ENCODE measurements at places on chromosomes 5 and 9.

- peak; percentile 4 for DNase-seq
Observed at GRCh38 chr9:114008667-114009410, 69.3 kb downstream of the AMBP start.

GRCh38 chr5:123916345-123917121 lies 404.6 kb downstream of the CSNK1G3 start:
- DNase-seq = no peak

- no peak for DNase-seq
Observed at GRCh38 chr9:17135295-17136160, 688 bp downstream of the CNTLN start.

- DNase-seq = no peak
Observed at GRCh38 chr9:86413971-86414880, 60.0 kb upstream of the TUT7 start.

DNA sequence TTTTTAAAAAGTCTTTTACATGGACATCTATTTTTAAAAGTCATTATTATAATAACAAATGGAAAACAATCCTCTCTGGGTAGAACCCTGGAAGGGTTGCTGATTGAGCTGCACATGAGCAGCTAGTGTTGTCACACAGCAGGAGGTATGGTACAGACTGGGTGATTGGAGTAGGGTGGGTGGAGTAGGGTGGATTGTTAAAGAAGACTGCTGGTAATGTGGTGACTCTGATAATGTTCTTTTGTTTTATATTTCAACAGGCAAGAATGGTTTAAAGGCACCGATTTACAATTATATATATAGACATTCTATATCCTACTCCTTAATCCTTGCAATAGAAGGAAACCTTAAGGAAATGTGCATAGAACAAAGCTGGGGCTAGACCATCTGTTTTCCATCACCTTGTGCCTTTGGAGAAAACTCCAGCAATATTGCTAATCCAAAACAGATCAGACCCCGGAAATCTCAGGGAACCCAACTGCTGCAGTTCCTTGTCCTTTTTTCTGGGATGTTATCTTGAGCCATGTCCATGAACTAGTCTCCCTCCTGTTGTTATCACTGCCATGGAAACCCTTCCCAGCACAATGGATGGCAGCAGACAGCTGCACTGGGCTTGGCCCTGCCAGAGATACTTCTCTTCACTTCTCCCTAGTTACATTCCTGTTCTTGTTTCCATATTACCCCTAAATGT lies 129.7 kb downstream of the YIPF5 start:
- DNase-seq = no peak

DNA sequence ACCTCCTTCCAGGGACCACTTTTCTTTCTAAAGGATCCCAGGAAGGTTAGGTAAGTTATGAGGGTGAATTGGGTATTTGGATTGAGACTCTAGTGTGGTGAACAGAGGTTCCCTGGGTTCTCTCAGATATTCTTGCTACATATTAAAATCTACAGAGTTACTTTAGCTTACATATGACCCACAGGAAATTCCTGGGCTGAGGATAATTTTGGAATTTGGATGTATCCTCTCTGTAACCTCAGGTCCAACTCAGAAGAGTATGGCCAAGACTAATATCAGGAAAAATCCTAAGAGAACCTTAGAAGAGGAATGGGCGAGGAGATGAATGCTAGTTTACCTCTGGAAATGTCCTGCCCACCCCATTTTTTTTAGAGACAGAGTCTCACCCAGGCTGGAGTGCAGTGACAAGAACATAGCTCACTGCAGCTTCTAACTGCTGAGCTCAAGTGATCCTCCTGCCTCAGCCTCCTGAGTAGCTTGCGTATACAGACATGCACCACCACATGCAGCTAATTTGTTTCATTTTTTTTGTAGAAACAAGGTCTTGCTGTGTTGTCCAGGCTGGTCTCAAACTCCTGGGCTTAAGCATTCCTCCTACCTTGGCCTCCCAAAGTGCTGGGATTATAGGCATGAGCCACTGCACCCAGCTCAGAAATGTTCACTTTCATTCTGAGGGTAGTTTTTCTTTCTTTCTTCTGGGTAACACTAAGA lies 196.4 kb downstream of the ARHGEF28 start:
- DNase-seq = no peak

DNA sequence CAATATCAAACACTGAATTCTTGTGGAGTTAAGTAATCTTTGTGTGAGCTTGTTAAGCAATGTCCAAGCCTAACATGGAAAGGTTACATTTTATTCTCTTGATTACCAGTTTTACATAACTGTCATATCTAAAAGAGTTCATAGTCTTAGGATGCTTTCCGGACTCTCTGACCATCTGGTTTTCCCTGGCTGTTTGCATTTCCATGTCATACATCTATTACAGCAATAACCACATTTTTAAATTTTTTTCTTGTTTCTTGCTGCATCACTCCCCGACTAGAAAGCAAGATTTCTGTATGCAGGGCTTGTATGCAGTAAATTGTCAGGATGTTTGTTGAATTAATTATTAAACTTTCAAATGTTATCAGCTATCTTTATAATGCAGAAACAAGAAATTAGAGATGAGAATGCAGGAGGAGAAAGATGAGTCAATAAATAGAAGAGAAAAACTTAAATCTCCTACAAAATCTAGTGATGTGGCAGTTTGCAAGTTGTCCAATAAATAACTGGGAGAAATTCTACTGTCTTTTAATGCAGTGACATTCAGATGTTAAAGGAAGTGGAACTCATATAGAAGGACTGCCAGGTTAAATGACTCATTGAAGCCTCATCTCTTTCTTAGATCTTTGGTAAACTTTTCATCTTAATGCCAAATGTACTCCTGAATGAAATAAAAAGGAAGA lies 179.6 kb upstream of the SGCD start:
- DNase-seq = no peak

GRCh38 chr5:90560771-90561170 lies 2.2 kb downstream of the ADGRV1 start:
- no peak for DNase-seq

DNA sequence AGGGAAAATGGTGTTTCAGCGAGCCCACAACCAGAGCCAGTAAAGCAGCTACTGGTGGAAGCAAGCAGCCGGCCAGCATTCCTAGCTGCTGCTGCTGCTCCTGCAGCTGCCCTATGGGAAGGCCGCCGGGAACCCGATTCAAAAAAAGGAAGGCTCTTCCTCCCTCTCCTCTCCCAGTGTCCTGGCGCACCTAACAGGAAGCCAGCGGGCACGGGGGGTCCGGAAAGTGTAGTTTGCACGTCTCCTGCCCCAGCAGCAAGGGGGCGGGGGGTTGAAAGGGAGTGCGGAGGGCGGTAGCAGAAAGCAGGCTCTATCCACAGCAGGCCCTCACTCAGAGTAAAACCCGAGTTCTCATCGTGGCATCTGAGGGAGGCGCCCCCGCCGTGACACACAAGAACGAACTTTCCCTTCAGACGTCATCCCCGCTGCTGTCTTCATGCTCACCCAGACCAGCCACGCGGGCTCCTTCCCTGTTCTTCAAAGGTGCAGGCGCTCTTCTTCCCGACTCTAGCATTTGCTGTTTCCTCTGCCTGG lies 16.5 kb downstream of the GRXCR2 start:
- peak; percentile 32 for DNase-seq

- no peak for DNase-seq
Observed at GRCh38 chr9:115983366-115983765, 170.2 kb upstream of the PAPPA start.

DNA sequence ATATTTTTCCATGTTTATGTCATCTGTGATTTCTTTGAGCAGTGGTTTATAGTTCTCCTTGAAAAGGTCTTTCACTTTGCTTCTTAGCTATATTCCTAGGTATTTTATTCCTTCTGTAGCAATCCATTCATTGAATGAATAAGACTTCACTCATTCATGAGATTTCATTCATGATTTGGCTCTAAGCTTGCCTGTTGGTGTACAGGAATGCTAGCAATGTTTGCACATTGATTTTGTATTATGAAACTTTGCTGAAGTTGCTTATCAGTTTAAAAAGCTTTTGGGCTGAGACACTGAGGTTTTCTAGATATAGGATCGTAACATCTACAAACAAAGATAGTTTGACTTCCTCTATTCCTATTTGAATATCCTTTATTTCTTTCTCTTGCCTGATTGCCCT lies 15.9 kb downstream of the RLN2 start:
- no peak for DNase-seq

DNA sequence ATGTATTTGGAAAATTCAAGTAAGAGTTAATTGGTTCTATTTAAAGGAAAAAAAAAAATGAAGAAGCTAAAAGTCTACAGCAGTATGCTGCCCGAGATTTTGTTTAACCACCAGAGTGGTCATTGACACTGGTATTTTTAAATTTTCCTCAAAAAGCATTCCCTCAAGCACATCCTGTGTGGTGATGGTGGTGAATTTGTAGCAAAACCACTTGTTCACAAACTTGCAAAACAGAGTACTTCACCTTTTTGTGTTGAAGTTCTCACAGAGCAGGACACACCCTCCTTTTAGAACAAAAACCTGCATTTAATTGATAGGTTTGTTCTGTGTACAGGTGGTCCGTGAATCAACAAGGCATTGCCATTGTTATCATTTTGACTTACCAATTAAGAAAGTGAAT lies 374.2 kb downstream of the EFNA5 start:
- no peak for DNase-seq

Measured in stimulated activated CD4-positive, alpha-beta T cell treated with anti-CD3 and anti-CD28 coated beads, Interleukin-2, amount 100 ng/mL, for 24 hours (primary cell).